ENCODE measurements at places on chromosomes 11 and 22.

- no peak for DNase-seq
Observed at GRCh38 chr11:69810289-69811118, 8.7 kb downstream of the FGF3 start.

GRCh38 chr11:116736763-116737162, 36.0 kb downstream of the BUD13 start:
- no peak for DNase-seq

GRCh38 chr11:61290905-61291690, 4.0 kb downstream of the VWCE start:
- no peak for DNase-seq

- no peak for DNase-seq
Observed at GRCh38 chr22:25048659-25049647, 96.4 kb downstream of the KIAA1671 start.

DNA sequence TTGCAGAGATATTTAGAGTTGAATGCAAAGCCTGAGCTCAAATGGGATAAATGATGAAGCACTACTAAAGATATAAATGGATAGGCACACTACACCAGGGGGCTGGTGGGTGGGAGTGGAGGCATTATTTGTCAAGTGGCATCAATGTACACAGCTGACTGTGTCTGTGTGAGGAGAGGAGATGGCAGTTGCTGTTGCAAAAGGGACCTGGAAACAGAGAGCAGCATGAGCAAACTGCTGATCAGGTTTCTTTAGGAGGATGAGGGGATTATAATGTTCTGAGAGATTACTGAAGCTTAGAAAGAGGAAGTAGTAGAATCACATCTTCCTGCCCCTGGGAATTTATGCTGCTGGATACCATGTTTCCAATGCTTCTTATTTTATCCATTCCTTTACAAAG, 39.4 kb upstream of the LIN7C start:
- no peak for DNase-seq

DNA sequence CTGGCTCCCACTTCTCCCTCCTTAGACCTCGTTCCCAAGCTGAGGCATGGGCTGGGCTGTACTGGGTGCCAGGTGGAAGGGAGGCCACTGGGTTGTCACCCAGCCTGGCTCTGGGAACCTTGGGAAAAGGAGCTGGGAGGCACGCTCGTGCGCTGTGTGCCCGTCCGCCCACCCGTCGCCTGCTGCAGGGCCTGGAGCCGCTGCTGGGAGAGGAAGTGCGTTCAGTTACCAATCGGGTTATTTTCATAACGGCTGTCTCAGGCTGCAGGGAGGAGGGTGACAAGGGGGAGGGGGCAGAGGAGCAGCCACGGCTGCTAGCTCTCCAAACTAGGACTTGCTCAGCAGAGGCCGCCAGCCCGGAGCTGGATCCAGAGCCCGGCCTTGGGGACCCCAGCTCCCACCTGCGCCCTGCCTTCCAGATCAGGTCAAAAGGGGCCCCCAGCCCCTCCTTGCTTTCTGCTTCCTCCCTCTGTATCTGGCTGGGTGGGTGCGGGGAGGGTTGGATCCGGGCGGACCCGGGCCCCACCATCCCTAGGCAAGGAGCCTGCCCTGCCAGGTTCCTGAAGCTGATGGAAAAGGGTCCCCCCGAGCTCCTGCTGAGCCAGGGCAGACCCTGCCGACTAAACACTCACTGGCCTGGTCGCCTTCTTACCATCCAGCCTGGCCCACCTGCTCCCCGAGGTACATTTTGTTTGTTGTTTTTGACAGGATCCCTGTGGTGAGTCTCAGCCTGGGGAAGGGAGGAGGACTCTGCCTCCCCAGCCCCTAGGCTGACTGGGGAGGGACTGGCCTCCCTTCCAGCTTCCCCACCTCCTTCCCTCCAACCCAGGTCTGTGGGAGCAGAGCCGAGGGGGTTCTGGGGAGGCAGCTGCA, 14.3 kb downstream of the DGKZ start:
- DNase-seq, result no peak

- DNase-seq, result no peak
Observed at GRCh38 chr22:24099071-24099470, 82.2 kb upstream of the SUSD2 start.

GRCh38 chr22:30562366-30562765, 12.1 kb downstream of the GAL3ST1 start:
- no peak for DNase-seq

DNA sequence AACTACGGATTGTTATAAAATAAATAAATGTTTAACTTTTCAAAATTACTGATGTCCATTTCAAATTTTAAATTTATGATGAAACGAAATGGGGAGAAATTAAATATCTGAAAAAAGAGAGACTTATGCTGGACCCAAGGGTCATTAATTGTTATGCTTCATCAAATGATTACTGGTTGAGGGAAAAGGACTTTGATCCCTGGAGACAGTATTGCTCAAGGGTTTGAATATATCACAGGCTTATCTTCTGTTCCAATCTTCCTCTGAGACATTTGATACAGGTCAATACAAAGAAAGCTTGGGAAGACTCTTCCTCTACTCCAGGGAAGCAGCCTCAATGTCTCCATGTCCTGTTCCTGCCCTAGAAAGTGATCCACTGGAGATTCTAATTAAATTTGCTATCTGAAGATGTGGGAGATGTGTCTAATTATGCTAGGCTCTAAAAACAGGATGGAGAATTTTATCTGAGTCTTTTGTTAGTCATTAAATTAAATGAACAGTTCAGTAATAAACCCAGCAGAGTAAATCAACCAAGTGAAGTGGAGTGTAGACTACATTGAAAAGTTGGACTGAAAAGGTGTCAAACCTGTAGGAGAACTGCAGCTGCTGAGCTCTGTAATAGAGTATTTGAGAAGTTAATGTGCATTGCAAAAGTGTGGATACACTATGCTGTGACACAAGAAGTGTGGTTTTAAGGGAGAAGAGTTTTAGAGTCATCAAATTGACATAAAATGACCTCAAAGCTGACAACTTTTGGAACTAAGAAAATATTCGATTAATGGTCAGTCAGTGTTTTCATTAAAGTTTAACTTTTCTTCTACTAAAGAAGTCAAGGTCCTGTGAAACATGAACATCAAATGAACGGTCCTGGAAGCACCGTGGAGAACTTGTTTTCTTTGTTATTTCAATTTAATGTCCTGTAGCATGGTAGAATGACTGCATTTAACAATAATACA, 623.7 kb upstream of the CCDC90B start:
- no peak for DNase-seq

DNA sequence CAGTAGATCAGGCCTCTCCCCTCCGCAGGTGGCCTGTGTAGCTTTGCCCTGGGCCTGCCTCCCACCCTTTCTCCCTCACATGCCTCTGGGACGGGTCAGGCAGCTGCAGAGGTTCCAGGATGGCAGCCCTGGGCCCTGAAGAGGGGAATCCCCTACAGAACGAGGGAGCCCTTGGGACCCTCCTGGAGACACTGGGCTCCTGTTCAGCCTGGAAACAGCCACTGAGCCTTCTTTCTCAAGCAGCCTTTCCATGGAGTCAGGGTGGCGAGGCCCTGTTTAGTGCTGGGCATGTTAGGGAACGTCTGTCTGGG, 720.9 kb downstream of the BRD1 start:
- DNase-seq, result no peak

DNA sequence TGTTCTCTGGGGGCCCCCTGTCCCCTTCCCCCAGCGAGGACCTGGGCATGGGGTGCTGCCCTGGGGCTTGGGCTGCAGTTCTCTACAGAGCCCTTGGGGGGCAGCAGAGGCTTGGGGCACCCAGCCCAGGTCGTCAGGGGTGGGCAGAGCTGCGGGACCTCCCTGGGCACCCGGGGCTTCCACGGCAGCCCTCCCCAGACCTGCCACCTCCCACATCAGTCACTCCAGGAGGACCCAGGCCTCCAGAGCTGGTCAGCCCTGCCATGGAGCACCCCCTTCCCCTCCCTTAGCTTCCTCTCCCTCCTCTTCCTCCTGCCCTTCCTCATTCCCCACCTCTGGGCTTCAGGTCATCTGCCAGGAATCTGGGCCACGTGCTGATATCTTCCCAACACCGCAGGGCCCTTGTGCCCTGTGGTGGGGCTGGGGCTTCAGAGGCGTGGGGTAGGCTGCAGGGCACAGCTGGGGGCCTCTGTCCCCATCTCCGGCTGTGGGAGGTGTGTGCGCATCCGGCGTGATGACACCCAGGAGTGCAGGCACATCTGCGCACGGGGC, 5.8 kb downstream of the TSPAN4 start:
- DNase-seq, result no peak

DNA sequence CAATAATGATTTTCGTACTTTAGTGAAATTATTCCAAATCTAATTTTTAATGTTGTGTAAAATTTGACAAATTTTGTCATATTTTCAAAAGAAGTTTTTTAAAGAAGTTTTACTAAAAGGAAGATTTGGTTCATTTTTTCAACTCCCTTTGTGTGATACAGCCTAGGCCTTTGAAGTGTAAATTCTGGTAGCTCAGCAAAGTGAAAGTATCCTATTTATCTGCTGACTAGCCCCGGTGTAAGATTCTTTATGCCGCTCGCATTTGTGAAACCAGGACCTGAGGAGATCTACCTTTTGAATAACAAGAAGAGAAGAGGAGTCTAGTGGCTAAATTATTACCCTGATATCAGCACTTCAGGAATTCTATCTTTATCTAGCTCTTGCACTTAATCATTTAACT, 177.4 kb downstream of the JRKL start:
- no peak for DNase-seq

GRCh38 chr22:37664249-37665101, 6.0 kb downstream of the PDXP start:
- no peak for DNase-seq

DNA sequence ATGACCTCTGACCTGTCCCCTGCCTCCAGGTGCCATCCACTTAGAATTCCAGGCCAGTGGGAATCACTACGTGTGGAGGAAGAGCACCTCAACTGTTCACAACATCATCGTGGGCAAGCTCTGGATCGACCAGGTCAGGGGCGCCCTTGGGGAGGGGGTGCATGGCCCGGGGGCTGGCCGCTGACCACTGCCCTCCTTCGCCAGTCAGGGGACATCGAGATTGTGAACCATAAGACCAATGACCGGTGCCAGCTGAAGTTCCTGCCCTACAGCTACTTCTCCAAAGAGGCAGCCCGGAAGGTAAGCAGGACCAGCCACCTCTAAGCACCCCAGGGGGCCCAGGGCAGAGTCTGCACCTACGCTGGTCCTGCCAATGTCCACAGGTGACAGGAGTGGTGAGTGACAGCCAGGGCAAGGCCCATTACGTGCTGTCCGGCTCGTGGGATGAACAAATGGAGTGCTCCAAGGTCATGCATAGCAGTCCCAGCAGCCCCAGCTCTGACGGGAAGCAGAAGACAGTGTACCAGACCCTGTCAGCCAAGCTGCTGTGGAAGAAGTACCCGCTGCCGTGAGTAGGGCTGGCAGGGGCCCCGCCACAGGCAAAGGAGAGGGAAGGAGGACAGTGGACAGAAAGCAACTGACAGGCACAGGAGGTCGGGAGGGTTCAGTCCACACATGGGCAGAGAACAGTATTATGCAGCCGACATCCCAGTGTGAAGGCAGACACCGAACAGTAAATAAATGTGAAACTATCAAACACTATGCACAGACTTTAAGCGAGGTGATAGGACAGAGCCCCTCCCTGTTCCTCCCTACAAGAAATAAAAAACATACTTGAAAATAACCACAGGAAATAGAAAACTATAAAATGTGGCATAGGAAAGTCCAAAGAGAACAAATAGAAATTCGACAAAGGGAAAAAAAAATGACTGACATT, 74.9 kb downstream of the MORC2 start:
- no peak for DNase-seq

DNA sequence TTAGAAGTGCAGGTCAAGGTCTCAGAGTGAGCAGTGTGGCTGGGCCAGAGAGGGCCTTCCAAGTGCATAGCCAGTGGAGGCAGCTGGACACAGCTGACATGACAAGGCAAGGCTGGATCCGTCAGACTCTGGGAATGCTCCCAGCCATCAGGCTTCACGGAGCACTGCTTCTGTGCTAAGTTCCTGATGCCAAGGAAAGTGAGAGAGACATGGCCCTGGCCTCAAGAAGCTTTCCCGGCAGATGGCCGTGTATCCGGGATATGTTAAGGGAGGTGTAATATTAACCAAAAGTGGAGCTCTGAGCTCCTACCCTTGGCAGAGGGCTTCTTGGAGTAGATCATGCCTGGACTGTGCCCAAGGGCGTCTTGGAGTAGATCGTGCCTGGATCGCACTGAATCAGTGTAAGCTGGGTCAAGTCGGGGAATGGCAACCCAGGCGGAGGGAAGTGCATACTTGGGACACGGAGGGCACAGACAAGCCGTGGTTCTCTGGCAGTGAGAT, 7.4 kb upstream of the EFCAB6 start:
- DNase-seq, result no peak

- no peak for DNase-seq
Observed at GRCh38 chr22:30326255-30326705, 461 bp downstream of the TBC1D10A start.

GRCh38 chr11:114165326-114166230, 106.1 kb downstream of the ZBTB16 start:
- no peak for DNase-seq

DNA sequence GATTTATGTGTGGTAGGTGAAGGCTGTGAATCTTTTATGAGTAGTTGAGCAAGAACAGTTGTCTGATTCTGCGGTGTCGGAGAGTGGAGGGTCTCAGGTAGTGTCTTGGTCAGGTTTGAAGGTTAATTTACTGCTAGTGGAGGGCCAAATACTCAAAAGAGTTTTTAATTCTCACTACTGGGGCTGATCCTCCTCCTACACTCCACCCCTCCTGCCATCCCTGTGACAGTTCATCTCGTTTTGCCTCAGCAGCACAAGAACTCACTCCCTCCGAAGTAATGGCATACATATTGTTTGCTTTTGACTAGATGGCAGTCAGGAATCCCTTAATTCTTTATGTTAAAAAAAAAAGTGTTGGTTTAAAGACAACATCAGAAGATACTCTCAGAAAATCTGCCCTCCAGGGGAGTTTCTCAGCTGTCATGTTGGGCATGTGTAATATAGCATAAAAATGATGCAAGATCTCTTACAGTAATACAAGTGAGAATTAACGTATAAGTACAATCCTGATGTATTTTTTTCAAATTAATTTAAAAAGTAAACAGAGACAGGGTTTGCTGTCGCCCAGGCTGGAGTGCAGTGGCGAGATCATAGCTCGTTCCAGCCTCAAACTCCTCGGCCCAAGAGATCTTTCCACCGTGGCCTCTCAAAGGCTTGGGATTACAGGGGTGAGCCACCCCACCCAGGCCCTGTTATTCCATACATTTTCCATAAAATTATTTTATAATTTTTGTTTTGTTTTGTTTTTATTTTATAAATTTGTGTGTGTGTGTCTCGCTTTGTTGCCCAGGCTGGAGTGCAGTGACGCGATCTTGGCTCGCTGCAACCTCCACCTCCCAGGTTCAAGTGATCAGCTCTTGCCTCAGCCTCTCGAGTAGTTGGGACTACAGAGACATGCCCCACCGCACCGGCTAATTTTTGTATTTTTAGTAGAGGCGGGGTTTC, 1.3 kb downstream of the FAR1 start:
- DNase-seq, result no peak

- no peak for DNase-seq
Observed at GRCh38 chr22:46577368-46578249, 40.2 kb upstream of the CELSR1 start.

DNA sequence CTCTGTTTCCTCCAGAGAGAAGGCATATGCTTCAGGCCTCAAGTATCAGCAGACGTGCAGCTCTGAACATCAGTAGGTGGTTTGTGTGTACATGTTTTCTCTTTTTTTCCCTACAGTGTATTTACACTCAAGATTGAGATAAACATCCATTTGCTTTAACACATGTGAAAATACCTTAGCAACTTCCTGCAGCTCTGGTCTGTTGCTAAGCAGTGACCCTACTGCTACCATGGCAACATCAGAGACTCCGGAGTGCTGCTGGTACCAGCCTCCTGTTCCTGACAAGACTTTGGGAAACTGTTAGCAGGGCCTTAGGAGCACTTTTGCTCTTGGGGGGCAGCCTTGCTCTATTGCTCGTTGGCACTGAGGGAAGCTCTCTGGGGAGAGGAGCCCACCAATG, 221.2 kb upstream of the PLET1 start:
- no peak for DNase-seq
